Fibroblast of the aortic adventitia (primary cell): ENCODE measurements at places on chromosomes 1 and 21. TPM values are rescaled to one million over a fixed set of nuclear protein-coding genes. Genes with fewer than 3 reads are reported as not detected.

DNA sequence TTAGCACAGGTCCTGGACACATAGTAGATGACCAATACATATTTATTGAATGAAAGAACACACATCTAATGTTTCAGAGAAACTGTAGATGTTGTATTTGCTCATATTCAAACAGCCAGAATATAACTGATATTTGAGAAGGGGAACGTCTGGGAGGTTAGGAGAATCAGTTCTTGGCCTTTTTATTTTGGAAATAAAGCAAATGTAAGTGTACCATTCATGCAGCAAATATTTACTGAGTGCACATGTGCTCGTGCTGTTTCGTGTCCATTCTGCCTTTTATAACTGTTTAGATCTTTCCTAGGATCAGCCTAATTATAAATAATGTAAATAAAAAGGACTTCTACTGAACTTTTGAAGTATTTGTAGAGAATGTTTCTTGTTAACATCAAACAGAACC, 103.8 kb downstream of the GREM2 start:
- no peak for DNase-seq

DNA sequence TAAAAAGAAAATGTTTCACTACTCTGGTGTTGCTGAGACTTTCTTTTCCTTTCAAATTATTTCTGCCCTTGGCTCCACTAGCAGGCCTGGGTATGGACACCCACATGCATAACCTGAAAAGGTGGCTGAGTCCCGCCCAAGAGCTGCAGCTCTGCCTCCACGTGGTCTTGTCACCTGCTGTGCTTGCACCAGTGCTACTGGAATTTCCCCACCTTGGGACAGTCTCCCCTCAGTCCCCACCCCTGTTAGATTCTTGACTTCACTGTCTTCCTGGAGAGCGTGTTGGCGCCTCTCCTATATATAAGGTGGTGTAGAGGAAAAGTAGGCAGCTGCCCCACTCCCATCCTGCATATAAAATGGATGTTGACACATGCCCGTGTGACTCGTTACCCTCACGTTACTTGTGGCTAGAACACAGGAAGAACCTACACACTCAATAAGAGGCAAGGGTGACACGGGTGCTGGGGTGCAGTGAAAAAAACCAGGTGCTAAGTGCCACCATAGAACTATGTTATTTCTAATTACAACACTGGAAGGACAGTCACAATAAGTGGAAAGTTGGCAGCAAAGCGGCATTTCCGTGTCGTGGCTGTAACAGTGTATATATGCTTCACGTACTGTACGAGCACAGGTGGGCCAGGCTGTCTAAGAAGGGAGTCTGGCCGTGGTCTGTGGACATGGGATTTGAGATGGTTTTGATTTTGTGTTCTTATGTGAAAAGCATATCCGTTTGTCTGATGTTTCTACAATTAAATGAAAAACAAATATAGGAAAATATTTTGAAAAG, 61.0 kb downstream of the POFUT2 start:
- no peak for DNase-seq

- no peak for DNase-seq
These were observed 107.9 kb upstream of the COA6 start for GRCh38 chr1:234265321-234265720.

GRCh38 chr21:27152996-27153395, 186.1 kb upstream of the ADAMTS5 start:
- no peak for DNase-seq

PCSK9 gene
- 1.1 and 2.5 TPM in 2 replicates for total RNA-seq

- peak; percentile 34 for DNase-seq
These were observed 19.6 kb upstream of the TMEM54 start for GRCh38 chr1:32920833-32921232.

DNAI4 gene
- 3.6 and 11.4 TPM in 2 replicates for total RNA-seq

DNA sequence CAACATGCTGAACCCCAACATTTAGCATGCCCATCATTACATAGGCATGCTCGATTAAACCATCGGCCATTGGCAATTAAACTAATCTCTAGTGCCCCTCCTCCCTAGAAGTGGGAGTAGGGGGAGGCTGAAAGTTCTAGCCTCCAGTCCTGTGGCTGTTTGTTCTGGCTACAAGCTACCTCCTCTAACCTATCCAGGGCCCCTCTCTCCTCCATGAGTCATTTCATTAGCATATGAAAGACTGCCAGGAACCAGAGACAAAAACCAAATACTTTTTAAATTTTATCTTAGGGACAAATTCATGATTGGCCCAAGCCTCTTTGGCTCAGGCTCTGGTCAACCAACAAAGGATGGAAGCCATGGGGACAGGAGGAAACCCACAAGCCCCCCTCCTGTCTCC, 231.1 kb downstream of the CACNA1E start:
- DNase-seq: no peak

DNA sequence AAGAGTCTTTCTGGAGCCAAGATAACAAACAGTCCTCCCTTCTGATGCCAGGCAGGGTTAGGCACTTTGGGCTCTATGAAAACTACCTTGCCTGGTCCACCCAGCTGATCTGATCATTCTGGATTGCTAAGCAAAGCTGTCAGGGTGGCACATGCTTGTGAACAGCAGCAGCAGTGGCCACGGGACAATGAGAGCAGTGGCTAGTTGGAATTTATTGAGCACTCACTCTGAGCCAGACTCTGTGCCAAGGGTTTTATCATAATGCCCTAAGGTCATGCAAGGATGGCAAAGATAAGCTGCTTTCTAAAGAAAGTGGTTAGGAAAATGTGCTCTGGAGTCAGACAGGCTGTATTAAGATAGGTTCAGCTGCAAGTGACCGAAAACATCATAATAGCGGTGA, 390.4 kb upstream of the VAMP3 start:
- no peak for DNase-seq

DNA sequence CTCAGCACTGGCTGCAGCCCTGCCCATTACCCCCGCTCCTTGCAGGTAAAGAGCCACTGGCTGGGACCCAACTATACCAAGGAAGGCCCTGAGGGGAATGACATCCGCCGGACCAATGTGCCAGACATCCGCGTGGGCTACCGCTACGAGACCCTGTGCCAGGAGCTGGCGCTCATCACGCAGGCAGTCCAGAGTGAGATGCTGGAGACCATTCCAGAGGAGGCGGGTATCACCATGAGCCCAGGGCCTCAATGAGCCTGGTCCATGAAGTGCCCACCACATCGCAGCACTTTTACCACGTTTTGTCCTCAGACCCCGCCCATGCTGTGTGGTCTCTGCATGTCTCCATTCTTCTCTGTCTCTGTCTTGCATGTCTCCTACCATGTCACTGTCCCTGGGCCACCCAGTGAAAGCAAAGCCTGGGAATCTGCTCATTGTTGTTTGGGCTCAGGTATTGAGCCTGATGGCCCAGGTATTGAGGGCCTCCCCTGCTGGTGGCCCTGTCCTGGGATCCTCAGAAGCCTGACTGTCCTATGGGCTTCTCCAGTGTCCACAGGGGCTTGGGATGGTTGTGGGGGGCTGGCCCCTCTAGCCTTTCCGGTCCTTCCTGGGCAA, 11.4 kb downstream of the AMPD2 start:
- no peak for DNase-seq

GRCh38 chr1:56050911-56051310, 528.5 kb downstream of the PLPP3 start:
- no peak for DNase-seq

DNA sequence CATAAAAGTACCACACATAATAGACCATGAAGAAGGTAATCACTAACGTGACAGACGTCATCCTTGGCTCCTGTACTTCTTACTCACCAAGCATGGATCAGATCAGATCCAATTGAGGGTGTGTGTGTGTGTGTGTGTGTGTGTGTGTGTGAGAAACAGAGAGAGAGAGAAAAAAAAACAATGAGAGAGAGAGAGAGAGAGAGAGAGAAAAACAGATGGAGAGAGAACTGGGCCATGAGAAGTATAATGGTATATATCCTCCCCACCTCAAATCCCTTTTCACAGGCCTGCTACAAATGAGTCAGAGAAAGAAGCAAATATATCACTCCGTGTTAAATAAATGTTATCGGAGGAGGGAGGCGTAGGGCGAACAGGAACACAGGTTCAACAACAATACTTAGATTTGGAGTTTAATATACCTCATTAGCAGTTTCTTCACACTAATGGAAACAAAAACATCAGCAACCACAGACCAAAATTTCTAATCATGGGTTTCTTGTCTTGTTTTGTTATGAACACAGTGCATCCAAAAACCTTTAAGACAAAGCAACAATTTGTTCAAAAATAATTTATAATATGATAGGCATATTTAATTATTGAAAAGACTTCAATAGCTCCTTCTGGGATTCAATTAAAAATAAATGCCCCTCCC, 45.3 kb downstream of the TIAM1 start:
- peak; percentile 18 for DNase-seq

LRRC7 gene
- 0.09 TPM in 1 of 2 replicates, not detected in the other for total RNA-seq

DNA sequence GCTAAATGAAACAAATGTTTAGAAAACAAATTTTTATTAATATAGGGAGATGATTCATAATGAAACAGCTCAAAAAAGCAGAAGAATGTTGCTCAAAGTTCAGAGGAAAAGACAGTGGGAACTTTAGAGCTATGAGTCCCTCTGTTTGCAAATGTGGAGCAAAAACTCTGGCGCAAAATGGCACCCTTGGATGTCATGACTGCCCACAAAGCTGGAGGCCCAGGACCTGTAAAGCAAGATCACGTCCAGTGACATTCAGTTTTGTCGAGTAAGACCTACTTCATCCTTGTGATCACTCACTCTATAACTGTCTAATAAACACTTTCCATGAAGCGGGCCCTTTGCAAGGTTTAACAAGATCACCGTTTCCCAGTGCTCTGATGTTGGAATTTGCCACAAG, 9.1 kb upstream of the EXO1 start:
- DNase-seq: no peak

VWA5B1 gene
- not detected in 2 replicates for total RNA-seq

- DNase-seq: no peak
These were observed 141.3 kb upstream of the NCAM2 start for GRCh38 chr21:20856926-20857325.

DNAJC28 gene
- 2.7 and 3.7 TPM in 2 replicates for total RNA-seq

DNA sequence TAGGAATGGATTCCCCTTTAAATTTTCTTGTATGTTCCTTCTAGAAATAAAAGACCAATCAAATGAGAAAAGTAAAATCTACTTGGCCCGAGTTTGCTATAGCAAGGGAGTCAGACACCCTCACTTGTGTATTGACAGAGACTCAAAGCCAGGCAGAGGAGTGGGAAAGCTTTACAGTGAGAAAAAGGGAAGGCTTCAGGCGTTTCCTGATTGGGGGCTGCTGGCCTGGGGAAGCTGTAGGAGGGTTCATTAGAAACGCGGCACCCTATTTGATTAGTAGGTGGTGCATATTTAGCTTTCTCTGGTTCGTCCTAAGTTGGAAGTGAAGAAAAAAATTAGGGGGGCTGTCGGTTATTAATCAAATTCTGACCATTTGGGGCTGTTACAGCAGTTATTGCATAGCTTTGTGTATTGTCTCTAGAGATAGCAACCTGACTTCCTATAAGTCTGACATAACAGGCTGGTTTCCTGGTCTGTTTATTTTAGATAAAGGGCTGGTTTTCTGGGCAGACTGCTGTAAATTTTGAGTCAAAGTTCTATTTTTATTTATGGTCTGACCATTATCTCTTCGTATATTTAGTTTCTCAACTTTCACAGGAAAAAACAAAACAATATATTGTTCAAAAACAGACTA, 10.0 kb downstream of the SLC25A24 start:
- DNase-seq: no peak

DNA sequence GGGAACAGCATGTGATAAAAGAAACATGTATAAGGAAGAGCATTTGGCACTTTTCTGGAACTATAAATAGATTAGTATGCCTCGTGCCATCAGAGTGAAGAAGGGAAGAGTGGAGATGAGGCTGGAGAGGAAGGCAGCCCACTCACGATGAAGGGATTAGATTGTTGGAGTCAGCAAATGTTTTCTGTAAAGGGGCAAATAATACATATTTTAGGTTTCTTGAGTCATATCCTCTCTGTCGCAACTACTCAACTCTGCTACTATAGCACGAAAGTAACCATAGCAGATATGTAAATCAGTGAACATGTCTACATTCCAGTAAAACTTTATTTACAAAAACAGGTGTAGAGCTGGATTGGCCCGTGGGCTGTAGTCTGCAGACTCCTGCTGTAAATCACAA, 147.8 kb downstream of the TENT5C start:
- DNase-seq: peak; percentile 79

TLCD4 gene
- 0.25 and 0.36 TPM in 2 replicates for total RNA-seq

SYT14 gene
- total RNA-seq: 0.08 and 35.0 TPM in 2 replicates

- no peak for DNase-seq
These were observed at the start of gene SLC30A10 for GRCh38 chr1:219927956-219928790. Gene SLC30A10 (minus strand): TSS chr1:219928557. CDS start chr1:219928440, 117 bp downstream.
